GF-D8 (cell line): ENCODE measurements at places on chromosomes 6 and 20.

GRCh38 chr20:32320305-32320704 lies 37.8 kb upstream of the ASXL1 start:
- no peak for DNase-seq

DNA sequence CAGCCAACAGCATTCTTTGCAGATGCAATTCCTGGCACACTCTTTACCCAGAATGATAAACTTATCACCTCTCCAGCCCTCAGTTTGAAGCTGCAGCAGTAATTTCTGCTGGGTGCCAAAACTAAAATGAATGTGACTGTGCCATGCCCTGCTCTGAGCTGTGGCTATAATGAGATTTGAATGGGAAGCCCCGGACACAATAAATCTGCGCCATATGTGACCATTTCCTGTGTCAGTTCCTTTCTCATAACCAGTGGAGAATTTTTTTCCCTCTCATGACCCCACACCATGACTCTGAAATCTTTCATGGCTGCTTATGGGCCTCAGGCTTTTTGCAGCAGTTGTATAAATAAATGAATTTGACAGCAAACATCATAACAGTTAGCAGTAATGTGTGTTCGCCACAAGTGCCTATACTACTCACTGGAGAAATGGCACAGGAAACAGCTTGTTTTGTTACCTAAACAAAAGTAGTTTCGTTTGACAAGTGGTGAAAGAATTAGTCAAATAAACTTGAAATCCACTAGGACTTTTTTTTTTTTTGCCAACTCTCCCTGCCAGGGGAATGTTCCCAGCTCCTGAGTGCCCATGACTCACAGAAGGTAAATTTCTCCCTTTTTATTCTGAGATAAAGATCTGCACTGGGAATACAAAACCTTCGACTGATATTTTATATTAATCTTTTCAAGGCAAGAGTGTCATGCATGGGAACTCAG lies 408.4 kb downstream of the PKHD1 start:
- DNase-seq, result no peak

DNA sequence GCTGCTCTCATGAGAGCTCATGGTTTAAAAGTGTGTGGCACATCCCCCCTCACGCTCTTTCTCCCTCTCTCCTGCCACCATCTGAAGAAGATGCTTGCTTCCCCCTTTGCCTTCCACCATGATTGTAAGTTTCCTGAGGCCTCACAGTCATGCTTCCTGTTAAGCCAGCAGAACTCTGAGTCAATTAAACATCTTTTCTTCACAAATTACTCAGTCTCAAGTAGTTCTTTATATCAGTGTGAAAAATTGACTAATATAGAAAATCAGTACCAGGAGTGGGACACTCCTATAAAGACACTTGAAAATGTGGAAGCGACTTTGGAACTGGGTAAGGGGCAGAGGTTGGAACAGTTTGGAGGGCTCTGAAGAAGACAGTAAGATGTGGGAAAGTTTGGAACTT lies 45.0 kb downstream of the HACE1 start:
- no peak for DNase-seq

DNA sequence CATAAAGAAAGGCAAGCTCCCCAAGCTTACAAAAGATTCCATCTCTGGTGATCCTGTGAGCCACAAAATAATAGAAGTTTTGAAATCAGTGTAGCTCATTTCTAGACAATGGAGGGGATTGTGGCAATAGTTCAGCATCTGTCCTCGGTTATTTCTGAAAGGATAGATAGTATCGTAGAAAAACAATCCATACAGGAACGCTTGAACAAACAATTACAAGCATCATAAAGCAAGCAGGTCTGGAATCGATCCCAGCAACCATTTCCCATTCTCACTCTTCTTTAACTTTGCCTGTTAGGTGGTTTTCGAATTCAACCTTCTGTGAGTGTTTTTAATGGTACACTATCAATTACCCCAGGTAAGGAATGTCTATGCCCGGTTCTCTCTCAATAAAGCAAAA lies 931.1 kb downstream of the KIF16B start:
- no peak for DNase-seq

GRCh38 chr6:41767112-41767833 lies 12.4 kb downstream of the FRS3 start:
- DNase-seq, result peak; percentile 15

- no peak for DNase-seq
Measured at GRCh38 chr20:1686151-1686748, 28.7 kb upstream of the SIRPG start.

DNA sequence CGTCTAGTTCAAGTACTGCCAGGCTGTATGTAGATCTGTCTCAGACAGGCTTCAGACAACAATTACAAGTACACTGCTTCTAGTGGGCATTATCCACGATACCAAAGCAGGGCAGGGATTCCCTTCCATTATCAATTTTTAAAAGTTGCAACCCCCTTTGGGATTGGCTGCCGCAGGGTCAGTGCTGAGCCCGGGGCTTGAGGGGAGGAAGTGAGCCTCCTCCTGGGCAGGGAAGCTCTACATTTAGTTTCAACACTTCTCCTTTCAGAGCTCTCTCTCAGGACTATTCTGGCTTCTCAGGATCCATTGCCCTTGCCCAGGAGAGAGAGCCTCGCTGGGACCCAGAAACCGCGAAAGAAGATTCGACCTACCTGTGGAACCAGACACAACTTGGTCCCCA lies 1.5 kb downstream of the HTR1B start:
- no peak for DNase-seq

- no peak for DNase-seq
Measured at GRCh38 chr6:156804402-156804801, 27.2 kb downstream of the ARID1B start.

DNA sequence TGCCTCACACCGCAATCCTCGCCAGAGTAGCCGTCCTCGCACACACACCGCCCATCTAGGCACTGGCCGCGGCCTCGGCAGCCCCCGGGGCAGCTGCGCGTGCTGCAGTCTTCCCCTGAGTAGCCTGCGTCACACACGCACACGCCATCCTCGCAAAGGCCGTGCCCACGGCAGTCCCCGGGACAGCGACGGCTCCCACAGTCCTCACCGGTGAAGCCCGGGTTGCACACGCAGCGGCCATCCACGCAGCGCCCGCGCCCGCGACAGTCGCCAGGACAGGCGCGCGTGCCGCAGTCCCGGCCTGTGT lies 13.1 kb downstream of the TNXB start:
- DNase-seq, result no peak

DNA sequence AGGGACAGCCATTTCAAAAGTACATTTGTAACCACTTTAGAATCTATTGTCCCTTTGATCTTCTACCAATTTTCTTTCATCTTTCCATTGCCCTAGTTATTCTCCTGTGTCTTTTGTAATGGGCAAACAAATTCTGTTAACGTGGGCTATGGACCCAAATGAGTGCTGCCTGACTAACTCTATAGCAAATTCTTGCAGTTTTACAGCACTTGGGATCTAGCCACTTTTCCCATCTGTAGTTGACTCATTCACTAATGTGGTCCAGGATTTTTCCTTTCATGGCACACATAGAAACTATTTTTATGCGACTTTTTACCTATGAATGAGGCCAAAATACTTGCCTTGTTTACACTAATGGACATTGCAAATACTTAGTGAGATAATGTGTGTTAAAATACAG lies 52.0 kb downstream of the GRIK2 start:
- no peak for DNase-seq

GRCh38 chr20:53950578-53950977 lies 119.8 kb downstream of the BCAS1 start:
- no peak for DNase-seq

GRCh38 chr6:160253292-160253691 lies 5.3 kb downstream of the SLC22A2 start:
- DNase-seq, result no peak

GRCh38 chr6:39904946-39905639 lies 29.2 kb downstream of the MOCS1 start:
- no peak for DNase-seq

DNA sequence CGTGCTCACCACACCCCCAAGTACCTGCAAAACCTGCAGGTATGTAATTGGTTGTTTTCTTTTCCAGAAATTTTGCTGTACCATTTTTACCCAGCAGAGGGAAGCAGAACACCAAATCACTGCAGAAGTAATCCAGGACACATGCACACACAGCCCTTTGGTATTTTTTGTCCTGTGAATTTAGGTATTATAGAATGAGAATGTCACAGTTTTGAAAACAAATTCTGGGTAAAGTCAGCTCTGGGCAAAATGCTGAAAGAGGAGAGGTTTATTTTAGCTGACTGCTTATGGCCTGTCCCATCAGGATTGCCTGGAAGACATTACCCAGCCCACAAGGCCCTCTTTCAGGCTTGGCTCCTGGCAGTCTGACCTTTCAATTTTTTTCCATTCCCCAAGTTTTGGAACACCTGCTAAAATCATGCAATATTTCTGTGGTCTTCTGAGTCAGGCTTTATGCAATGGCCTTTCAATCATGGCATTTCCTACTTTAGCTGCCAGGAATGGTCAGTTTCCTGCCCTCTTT lies 3.5 kb upstream of the EFHC1 start:
- DNase-seq, result no peak

GRCh38 chr6:113875470-113875869 lies 18.3 kb downstream of the MARCKS start:
- no peak for DNase-seq

DNA sequence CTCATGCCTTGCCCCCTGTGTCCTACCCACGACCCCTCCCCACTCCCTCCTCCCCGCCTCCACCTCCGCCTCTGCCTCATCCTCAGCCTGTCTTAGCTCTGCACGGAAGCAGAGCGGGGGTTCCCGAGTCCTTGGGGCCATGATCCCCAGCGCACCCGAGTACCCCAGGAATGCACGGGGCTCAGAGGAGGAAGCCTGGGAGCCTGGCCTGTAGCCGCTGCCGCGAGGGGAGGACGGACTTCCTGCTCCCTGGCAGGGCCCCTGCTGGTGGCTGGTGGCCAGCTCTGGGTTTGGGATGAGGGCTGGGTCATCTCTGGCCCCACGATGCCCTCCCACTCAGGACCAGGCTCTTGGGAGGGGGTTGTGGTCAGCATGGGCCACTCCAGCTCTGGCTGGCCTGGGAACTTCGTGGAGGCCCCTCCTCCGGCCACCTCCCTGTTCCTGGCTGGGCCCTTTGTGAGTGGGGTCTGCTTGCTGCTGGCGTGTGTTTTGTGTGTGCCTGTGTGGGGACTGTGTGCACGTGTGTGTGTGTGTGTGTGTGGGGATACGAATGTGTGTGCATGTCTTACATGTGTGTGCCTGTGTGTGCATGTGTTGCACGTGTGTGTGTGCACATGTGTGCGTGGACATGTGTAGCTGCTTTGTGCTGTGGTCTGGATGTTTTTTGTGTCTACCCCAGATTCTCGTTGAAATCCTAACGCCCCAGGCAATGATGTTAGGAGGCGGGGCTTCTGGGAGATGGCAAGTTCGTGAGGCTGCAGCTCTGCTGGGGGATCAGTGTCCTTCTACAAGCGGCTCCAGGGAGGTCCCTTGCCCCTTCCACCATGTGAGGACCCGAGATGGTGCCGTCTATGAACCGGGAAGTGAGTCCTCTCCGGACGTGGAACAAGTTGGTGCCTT lies 1.3 kb upstream of the RBBP8NL start:
- DNase-seq, result no peak

- DNase-seq, result peak; percentile 85
Measured at GRCh38 chr6:27873021-27873940, 38.9 kb downstream of the OR2B2 start.

- DNase-seq, result no peak
Measured at GRCh38 chr6:111747396-111747795, 125.9 kb downstream of the FYN start.

DNA sequence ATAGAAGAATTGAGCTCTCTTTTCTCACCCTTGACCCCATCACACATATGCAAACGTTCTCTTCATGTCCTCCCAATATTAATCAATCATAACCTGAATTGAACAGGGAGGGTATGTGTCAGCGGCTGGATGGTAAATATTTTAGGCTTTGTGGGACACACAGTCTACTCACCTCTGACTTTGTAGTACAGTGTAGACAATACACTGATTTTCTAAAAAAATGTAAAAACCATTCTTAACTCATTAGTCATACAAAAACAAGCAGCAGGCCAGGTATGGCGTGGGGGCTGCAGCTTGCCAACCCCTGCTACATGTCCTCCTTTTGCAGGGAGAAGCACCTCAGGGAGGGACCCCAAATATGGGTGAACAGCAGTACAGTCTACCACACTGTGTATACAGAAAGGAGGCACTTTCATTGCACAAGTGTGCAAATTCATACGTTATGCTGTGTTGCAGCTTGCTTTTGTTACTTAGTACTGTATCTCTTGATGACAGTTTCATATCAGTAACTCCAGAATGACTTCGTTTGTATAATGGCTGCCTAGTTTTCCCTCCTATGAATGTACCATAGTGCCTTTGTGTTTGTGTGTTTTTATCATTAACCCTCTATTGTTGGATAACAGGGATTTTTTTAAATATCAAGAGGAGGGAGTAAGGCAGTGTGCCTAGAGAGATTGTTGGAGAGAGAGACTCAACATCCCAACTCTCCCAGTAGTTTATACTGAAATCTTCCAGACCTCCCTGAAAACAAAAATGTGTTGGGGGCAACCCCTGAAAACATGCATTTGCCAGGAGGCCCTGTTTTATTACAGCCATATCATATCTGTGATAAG lies 214.3 kb downstream of the ZMYND8 start:
- DNase-seq, result no peak

DNA sequence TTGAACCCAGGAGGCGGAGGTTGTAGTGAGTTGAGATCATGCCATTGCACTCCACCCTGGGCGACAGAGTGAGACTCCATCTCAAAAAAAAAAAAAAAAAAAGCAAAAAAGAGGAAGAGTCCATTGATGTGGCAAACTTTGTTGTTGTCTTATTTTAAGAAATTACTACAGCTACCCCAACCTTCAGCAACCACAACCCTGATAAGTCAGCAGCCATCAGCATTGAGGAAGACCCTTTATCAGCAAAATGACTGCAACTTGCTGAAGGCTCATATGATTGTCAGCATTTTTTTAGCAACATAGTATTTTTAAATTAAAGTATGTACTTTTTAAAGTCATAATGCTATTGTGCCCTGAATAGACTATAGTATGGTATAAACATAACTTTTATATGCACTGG lies 48.8 kb downstream of the ZFP64 start:
- DNase-seq, result no peak

- no peak for DNase-seq
Measured at GRCh38 chr6:25302151-25302550, 23.0 kb downstream of the CARMIL1 start.

DNA sequence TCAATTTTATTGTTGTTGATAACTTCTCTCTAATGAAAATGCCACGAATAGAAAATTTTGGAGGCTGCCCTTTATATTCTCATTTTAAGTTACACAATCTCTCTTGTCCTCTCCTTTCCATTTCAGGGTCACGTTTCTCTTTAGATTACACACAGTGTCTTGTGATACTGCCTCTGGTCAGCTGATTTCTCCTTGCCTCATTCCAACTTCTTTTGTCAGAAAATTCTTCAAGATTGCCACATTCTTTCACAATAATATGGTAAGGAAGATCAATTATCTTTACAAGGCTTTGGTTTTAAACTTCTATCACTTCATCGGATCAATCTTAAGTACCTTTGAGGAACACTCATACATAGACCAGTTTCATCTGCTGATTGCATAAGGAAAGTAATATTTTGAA lies 370.3 kb downstream of the RFPL4B start:
- no peak for DNase-seq

DNA sequence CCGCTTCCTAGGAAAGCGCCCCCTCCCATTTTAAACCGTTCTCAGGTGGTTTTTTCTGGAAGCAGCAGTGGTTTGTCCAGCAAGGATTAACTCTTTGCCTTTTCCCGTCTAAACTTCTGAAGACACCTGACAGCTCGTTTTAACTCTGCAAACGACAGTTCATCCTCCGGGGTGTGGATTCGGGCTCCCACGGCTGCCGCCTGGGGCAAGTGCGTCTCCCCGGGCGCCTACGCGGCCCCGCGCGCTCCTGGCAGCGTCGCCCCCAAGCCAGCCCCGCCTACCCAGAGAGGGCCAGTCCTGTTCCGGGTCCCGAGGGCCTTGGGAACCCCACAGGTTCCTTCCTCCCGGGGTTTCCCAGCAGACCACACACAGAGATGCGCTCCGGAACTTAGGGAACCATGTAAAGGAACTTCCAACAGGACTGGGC lies 54.4 kb downstream of the PRR18 start:
- no peak for DNase-seq
